ENCODE measurements at places on chromosomes 13 and 19.

GRCh38 chr13:39494006-39494405 is 109.0 kb downstream of the LHFPL6 start:
- DNase-seq, result no peak

- no peak for DNase-seq
These were observed 10.7 kb downstream of the HDGFL2 start for GRCh38 chr19:4482721-4483364.

GRCh38 chr13:113394339-113394640 is 30.4 kb upstream of the GRTP1 start:
- DNase-seq, result no peak

DNA sequence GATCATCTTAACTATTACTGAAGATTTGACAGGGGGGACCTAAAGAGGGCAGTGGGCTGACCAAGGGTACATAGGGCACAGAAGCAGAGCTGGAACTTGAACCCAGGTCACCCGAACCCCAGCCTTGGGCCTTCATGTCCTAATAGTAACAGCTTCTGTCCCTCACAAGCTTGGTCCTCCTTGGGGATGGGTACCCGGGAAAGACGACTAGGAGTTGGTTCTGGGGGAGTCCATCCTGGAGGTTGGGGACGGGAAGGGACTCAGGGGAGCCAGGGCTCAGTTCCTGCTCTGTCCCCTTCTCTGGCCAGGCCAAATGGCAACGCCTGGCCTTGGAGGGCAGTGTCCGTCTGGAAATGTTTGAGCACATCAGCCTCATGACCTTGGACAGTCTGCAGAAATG is 39.6 kb upstream of the CYP4F8 start:
- DNase-seq, result no peak

DNA sequence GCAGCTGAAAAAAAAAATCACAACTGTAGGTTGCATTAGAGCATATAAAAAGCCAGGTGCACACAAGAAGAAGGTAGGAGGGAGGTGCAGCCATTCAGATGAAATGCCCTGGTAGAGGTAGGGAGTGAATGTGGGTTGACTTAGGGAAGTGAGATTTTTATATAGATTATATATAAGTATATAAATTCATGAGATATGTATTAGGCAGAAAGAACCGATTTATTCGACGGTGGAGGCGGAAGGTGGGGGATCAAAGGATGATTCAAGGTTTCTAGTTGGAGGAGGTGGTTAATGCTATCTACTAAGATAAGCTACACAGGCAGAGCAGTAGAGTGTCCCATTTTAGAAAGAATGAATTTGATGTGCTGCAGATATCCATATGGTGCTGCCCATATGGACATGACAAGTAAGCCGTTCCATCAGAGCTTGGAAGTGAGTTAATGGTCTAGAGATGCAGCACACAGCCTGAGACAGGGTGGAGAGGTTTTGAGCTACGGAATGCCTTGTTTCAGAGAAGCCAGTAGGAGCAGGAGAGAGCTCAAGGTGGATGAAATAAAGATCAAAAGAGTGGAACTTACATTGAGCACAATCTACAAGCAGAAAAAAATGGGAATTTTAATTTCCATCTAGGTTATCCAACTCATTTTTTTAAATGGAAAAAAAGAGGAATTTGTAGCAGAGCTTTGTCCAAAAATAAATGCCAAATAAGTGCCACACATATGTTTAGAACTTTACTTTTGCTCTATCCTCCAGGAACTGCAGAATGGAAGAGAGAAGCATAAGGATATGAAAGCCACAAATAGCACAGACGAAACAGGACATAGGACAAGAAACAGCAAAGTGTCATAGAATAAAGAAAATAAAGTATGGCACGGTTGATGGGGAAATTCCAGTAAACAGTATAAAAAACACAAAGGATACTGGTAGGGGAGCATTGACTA is 177.3 kb downstream of the PCDH9 start:
- no peak for DNase-seq

DNA sequence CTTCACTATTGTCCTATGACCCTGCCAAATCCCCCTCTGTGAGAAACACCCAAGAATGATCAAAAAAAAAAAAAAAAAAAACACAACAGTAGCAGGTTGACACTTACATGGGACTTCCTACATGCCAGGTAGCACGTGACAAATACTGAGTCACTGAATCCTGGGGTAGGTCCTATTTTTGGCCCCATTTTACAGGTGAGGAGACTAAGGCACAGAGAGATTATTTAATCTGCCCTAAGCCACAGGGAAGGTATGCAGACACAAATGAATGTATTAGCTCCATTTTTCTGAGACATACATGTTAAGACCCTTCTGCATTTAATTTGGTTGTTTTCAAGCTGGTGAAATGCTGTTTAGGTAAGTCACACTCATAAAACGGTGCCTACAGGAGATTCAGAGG is 15.7 kb downstream of the ZNF575 start:
- DNase-seq, result no peak

DNA sequence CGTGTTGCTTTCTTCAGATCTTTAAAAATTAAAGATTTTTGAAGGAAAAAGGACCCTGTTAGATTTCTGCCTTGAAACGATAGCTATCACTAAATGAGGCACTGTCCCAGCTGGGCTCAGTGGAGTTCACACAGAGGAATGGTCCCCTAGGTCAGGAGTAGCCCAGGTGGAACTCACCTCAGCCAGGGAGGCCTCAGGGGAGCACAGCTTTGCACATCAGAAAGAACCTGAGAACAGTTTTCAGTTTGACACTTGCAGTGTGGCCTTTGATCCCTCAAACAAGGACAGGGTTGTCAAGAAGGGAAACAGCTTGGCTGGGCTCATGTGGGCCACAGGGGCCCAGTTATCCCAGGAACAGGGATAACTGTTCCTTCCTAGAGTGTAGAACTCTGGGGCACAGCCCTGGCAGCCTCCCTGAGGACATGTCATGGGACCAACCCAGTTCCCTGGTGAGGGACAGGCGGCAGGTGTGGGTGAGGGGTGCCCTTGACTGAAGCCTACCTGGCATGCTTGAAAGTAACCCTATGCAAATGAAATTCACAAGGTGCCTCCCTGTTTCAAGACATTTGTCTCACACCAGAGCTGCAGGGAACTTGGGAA is 59.4 kb downstream of the CHST8 start:
- DNase-seq, result no peak

DNA sequence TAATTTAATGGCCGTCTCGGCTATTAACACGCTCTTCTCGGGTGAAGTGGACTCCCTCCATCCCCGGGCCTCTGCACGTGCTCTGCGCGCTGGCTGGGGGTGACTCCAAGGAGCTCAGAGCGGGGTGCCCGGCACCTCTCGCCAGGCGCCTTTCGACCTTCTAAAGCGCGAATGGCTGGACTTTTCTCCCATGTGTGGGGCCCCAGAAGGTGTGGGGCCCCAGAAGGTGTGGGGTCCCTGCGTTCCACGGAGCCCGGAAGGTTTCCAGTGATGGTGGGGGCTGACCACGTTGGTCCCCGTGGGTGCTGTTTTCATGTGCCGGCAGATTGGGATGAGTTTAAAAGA is 3.3 kb upstream of the ALOX5AP start:
- DNase-seq, result no peak

DNA sequence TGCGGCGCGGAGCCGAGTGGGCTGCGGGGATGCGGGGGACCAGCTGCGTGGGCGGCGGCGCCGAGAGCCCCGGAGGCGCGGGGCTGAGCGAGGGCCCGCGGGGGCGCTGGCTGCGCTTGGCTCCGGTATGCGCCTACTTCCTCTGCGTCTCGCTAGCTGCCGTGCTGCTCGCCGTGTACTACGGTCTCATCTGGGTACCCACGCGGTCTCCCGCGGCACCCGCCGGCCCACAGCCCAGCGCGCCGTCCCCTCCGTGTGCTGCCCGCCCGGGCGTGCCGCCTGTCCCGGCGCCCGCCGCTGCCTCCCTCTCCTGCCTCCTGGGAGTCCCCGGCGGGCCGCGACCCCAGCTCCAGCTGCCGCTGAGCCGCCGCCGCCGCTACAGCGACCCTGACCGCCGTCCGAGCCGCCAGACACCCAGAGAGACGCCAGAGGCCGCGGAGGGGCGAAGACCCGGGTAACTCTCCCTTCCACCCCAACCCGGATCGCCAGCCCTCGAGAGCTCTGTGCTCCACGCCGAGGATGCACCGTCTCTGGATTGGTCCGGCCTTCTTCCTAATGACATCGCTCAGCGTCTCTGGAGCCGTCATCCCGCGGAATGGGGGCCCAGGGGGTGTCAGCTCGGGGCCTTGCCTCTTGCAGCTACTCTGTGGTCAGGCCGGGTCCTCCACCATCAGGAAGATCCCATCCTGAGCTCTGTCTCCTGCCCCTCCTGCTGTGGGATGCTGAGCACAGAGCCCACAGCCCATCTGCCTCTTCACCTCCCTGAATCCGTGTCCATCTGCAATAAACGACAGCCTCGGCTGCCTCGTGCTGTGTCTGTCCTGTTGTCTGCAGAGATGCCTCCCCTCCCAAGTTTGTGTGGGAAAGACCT is 441 bp downstream of the INAFM1 start:
- no peak for DNase-seq

DNA sequence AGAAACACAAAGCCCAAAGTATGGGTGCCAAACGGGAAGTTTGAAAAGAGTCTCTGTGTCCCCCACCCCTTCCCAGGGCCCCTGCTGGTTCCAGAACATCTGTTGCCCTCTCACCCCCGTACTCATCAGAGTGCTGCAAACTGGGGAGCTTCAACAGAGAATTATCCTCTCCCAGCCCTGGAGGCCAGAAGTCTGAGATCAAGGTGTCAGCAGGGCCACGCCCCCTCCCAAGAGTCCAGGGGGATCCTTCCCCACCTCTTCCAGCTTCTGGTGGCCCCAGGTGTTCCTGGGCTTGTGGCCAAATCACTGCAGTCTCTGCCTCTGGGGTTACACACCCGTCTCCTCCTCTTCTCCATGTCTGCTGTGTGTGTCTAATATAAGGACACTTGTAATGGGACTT is 183.4 kb downstream of the PTPRS start:
- DNase-seq, result no peak

GRCh38 chr19:14149509-14149994 is 13.2 kb upstream of the ASF1B start:
- DNase-seq, result no peak

- DNase-seq, result no peak
These were observed 4.9 kb upstream of the TNFSF14 start for GRCh38 chr19:6674868-6675305.

- no peak for DNase-seq
These were observed 161.6 kb downstream of the RNF17 start for GRCh38 chr13:24925318-24926231.

DNA sequence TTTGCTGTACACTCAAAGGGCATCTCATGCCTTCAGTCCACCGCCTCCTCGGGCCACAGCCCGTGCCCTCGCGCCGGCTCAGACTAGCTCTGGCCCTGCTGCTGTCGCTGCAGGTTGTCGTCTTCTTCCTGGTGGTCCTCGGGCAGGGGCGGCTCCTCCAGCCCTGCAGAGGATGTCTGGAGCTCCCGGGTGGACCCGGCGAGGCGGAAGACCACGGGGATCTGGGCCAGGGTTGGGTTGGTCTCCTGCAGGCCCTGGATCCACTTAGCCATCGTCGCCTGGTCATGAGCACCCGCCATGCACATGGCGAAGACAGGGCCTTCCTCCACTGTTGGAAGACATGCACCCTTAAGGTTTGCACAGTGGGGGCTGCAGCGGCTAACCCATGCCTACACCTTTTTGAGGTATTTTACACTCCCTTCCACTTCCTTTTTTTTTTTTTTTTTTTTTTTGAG is 489 bp upstream of the ZNF653 start:
- peak; percentile 2 for DNase-seq

DNA sequence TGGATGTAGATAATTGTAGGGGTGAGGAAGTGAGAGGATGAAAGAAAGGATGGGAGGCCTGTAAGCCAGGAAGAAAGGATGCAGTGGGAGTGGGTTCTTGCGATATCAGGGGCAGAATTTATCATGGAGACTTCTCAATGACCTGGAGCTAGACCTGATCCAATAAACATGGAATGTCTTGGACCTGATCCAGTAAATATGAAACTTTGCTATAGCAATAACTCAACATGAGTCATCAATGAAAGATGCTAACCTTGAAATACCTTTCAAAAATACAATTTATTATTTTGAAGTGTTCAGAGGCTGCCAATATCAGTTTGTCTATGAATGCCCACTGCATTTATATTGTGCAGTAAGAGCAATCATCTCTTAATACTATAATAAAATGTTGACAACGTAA is 279.5 kb downstream of the POU4F1 start:
- DNase-seq, result no peak

- DNase-seq, result no peak
These were observed 109.8 kb upstream of the FREM2 start for GRCh38 chr13:38577048-38577447.

DNA sequence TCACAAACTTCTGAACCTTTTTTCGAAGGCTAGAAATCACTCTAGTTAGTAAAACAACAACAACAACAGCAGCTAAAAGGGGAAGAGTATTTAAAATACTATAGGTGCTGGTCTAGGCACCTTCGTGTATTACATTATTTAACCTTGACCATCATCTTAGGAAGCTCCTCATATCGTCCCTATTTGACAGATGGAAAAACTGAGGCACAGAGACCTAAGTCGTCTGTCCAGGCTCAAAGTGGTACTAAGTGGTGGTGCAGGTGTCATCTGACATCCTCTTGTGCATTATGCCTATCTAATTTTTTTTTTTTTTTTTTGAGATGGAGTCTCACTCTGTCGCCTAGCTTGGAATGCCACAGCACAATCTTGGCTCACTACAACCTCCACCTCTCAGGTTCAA is 29.1 kb downstream of the CATSPERD start:
- no peak for DNase-seq
